ENCODE measurements at places on chromosomes 13 and 19. TPM values are rescaled to one million over a fixed set of nuclear protein-coding genes. Genes with fewer than 3 reads are reported as not detected.

GRCh38 chr19:16612636-16613035, 15.4 kb downstream of the MED26 start:
- DNase-seq = no peak

DNA sequence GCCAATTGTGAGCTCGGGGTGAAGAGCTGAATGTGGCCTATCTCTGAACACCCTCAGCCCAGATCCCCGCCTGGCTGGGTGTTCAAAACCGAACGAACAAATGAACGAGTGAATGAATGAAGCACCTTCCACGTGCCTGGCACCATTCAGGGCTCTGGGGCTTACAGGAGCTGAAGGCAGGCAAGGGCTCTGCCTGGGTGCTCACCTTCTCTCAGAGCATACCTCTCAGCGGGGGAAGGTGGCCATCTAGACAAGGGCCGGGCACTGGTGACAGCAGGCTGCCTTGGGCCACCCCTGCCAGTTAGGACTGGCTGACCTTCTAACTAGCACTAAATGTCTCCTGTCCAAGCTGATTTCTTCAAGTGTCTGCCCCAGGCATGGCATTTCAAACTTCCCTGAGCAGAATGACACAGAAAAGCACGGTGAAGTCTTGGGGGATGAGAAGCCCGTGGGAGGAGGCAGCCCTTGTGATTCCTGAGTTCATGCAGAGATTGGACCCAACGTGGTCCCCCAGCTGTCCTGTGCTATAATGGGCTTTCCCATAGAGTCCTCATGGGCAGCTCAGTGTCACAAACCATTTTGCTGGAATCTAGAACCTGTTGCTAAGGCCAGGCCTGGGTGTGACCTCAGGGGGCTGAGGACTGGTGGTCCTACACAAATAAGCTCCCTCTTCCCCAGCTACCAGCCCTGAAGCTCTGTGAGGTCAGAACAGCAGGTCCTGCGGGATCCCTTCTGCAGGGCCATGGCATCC, 27.9 kb upstream of the VSTM2B start:
- DNase-seq = peak; percentile 55

DNA sequence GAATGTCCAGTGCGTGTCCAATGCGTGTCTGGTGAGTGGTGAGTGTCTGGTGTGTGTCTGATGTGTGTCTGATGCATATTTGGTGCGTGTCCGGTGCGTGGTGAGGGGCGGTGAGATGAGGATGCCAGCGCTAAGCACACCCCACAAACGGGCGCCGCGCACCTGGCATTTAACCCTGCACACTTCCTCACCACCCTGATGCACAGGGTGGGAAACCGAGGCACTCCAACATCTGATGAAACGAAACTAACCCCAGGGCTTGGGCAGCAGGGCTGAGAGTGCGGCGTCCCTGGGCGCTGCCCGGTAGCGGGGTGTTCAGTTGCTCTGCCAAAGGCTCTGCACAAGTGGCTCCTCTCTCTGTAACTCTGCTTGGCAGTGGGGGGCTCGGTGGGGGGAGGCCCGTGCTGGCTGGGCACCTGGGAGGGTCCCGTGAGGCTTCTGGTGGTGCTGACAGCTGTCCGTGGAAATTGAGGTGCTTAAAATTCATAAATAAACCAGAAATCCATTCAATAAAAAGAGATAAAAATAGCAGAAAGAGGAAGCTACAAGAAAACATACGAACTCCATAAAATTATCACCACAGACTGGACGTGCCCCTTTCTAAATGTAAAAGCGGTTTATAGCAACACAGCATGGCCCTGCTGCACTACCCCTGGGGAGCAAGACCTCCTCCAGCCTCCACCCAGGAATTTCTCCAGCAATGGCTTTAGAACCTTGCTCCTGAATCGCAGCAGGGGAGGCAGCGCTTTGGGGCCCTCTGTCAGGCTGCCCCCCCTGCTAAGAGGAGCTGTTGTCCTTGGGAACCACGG, 76.0 kb downstream of the RASA3 start:
- no peak for DNase-seq

DNA sequence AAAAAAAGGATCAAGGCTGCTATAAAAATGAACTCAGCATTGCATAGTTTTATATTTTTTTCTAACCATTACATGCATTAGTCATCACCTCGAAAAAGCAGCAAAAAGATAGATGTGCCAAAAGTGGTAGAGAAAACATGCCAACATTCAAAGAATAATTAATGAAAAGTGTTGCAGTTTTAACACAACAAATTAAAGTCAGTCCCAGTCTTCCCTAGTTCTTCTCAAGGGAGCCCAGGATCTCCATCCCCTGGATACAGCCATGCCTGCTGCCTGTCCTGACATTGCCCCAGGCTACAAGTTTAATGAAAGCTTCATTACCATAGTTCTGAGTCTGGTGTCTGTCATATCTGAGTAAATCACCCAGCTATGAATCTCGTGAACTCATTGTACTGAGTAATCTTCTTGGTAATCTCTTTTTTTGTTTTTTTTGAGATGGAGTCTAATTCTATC, 116.6 kb upstream of the KLF12 start:
- no peak for DNase-seq

The RFPL4A gene
- total RNA-seq = 0.46 TPM

DNA sequence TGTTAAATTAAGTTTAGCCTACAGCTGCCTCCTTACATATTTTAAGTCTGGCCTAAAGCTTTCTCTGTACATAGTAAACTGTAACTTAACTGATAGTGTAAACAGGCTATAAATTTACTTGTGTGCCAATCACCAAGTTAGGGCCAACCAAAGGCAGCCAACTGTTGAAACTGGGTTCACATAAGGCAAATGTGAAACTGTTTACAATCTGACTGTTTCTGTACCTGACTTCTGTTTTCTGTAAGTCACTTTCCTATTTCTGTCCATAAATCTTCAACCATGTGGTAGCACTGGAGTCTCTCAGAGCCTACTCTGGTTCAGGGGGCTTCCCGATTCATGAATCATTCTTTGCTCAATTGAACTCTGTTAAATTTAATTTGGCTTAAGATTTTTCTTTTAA, 103.1 kb downstream of the RAP2A start:
- no peak for DNase-seq

The UBL3 gene
- total RNA-seq = 24.1 TPM

The DNAAF3 gene
- 3.4 TPM for total RNA-seq

DNA sequence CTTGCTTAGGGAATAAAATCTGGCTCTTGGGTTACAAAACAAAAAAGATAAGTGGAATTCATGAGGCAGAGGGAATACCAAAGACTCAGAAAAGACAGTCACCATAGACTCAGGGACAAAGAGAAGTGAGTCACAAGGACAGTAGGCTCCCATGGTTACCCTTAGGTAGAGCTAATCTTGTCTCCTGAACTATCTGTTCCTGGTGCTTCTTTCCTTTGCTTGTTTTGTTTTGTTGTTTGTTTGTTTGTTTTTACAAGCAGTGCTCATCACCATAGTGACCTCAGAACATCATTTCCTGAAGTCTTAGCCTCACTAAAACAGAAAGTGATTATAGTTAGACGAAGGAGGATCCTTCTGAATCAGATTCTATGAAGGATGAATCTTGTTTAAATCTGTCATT, 142.3 kb upstream of the SOX21 start:
- DNase-seq = no peak

GRCh38 chr19:12527034-12527836, 24.0 kb downstream of the ZNF564 start:
- DNase-seq = no peak

- DNase-seq = no peak
These were observed 4.0 kb downstream of the GRIN2D start for GRCh38 chr19:48397263-48398101.

- no peak for DNase-seq
These were observed 8.7 kb upstream of the RFX2 start for GRCh38 chr19:6119031-6119430.

The KCNRG gene
- total RNA-seq = not detected

DNA sequence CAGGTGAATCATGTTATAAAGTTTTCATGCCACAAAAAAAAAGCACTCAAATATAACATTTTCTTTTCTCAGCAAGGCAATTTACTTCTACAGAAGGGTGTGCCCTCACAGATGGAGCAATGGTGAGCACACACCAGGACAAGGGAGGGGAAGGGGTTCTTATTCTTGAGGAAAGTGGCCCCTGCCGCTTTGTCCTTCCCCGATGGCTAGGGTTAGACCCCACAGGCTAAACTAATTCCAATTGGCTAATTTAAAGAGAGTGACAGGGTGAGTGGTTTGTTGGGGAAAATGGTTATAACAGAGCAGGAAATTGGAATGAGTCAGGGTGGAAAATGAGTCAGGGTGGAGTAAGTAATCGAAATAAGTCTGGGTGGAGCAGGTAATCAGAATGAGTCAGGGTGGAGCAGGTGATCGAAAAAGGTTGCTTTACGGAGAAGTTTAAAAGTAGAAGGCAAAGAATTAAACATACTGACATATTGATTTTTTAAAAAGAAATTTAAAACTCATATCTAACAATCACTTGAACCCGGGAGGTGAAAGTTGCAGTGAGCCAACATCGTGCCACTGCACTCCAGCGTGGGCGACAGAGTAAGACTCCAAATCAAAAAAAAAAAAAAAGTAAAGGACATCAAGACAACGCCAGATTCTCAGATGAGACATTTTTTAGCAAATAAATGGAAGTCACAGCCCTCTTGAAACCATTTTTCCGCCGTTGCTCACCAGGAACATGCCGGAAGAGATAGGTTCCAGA, 813 bp downstream of the ZNF562 start:
- no peak for DNase-seq

- DNase-seq = no peak
These were observed 69.6 kb downstream of the ERCC5 start for GRCh38 chr13:102915393-102915930.

GRCh38 chr13:29907670-29908069, 57.3 kb upstream of the UBL3 start:
- DNase-seq = no peak

Measured in cardiac septum (tissue), 1 donor.